ENCODE measurements at places on chromosomes 6 and 20.

- DNase-seq = no peak
Observed at GRCh38 chr20:19456595-19457395, 244.4 kb downstream of the SLC24A3 start.

DNA sequence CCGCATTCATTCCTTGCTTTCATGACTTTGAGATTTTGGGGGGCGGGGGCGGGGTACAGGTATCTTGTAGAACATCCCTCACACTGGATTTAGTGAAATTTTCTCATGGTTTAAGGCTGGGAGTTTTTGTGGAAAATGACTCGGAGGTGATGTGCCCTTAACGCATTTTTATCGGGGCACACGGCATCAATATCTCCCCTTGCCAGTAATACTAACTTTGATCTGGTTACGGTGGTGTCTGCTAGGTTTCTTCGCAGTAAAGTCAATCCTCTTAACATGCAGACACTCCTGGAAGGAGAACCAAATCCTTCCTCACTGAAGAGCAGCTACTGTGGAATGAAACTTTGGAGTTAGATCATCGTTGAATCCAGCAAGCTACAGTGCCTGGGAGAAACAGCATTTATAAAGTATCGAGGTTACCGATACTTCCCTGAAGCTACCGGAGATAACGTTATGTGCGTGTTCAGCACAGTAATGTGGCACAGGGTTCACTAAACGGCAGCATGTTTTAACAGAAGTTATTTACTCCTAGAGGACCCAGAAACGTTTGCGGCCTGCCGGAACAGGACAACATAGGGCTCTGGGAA, 1.2 kb upstream of the DYNLRB1 start:
- DNase-seq = no peak

DNA sequence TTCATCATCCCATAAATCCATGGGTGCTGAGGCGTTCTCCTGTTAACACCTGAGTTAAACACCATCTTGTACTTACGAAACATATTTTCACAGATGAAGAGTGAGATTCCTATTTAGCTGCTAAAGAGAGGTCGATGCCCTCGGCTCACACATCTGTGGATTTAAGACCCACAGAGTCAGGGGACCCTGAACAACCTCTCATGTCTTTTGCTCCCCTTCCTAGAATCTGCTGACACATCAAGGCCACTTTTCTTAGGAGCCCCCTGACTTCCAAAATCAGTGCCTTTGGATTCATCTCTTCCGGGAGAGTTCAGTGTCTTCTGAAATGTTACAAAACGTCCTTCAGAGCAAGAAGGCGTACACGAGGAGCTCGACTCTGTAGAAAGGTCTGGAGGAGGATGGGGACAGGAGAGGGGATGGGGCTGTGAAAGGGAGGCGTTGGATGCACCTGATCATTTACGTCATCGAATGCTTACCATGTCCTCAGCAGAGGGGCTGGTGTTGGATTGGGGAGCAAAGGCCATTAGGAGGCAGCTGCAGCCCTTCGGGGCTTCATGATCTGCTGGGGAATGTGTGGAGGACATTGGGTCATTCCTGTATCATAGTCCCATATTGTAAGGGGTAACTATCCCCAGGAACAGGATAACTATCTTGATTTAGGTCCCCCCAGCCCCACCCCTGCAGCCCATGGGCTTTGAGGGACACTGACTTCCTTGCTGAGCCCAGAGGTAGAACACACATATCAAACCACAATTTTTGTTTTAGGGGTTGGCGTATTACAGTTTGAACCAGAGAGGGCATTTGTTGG, 22.9 kb downstream of the BANF2 start:
- no peak for DNase-seq

DNA sequence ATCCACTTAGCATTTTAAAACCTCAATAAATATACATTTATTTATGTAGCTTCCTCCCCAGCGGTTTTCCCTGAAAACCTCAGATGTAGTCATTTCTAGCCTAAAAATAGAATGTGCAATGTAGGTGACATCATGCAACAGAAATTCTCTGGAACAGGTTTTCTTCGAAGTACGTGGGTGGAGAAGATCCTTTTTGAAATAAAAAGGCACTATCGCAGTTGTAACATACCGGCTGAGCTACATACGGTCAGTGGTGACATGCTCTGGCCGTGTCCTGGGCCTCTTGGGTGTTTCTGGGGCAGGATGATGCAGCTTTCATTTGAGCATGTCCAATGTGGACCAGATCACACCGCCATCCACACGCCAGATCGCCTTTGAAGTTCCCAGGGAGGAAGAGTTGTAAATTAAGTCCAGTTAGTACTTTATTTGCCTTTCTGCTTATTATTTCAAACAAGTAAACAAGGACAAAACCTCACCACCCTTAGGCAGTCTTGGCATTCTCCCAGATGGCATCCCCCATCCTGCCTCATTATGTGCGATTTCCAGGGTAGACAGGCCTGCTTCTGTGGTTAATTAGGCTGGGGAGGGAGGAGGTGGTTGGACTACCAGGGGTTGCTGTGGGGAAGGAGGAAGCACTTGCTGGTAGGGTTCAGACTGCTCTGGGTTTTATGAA, 109.5 kb upstream of the CLDN20 start:
- no peak for DNase-seq

GRCh38 chr6:112214739-112215269, 39.6 kb downstream of the LAMA4 start:
- no peak for DNase-seq

GRCh38 chr20:5170341-5170740, 43.5 kb downstream of the CDS2 start:
- no peak for DNase-seq

DNA sequence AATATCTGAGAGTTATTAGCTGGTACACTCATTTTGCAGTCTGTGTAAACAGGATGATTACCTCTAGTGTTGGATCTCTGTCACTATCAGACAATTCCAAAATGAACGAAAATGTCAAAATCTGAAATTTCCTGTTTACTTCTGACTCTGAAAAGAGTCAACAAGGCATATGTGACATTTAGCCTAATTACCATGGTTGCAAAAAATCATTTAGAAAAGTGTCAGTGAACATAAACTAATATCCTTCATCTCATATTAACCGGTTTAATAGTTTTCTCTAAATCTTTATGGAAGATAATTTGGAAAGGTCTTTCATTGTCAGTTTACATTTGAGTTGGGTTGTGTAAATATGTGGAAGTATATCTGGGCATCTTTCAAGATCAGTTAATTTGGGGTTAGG, 431.8 kb upstream of the HSF2 start:
- no peak for DNase-seq

GRCh38 chr20:41185013-41185757, 47.8 kb downstream of the PLCG1 start:
- peak; percentile 83 for DNase-seq

DNA sequence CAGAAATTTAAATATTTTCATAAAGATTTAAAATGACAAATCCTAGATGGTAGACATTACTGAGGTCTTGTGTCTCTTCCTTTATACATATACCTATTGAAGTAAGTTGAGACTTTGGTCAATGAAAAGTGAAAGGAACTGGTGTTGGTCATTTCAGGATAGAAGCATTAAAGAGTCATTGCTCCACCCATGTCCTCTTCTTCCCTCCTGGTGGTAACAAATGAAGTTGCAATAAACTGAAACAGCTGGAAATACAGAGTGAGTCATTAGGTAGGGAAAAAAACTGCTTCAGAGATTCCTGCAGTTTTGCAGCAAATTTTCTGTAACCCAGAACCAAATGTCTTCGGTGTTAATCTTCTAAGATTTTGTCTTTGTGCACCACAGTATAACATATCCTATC, 448.0 kb downstream of the EYS start:
- no peak for DNase-seq

DNA sequence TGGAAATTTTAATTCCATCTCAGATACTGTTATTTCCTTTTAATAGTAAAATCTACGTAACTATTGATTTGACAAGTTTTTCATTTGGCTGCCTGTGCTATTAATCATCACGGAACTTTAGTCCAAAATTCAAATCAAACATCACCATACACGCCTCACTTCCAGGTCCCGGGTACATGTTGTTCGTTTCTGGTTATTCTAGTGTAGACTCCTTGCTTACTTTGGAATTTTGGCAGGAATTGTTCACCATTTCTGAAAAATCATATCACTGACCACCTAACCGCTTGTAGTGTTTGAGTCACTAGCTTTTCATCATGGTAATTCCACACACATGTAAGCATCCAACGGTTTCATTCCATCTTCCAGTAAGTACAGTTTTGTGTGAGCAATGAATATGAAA, 98.0 kb upstream of the NHSL1 start:
- no peak for DNase-seq

DNA sequence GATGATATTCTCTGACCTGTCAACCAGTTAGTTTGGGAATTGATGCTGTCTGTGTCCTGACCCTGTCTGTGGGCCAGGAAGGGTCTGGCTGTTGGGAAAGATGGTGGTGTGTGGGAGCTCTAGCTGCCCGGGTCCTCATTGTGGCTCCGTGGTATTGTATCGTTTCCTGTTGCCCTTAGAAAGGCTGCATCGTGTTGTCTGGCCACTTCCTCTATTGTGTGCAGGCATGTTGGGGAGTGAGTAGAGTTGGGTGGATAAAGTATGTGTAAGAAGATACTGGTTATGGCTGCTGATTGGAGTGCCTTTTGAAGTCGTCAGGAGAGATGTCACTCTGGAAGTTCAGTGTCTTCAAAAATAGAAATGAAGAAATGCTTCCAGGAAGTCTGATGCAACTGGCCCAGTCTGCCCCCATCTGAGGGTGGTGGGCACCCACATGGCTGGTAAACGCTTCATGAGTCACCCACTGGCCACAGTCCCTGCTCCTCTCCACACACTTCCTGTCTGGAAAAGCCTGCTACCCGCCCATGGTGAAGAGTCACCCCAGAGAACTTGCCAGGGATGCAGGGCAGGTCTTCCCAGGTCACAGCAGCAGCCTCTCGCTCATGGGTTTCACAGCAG, 27.9 kb downstream of the PPARD start:
- no peak for DNase-seq

DNA sequence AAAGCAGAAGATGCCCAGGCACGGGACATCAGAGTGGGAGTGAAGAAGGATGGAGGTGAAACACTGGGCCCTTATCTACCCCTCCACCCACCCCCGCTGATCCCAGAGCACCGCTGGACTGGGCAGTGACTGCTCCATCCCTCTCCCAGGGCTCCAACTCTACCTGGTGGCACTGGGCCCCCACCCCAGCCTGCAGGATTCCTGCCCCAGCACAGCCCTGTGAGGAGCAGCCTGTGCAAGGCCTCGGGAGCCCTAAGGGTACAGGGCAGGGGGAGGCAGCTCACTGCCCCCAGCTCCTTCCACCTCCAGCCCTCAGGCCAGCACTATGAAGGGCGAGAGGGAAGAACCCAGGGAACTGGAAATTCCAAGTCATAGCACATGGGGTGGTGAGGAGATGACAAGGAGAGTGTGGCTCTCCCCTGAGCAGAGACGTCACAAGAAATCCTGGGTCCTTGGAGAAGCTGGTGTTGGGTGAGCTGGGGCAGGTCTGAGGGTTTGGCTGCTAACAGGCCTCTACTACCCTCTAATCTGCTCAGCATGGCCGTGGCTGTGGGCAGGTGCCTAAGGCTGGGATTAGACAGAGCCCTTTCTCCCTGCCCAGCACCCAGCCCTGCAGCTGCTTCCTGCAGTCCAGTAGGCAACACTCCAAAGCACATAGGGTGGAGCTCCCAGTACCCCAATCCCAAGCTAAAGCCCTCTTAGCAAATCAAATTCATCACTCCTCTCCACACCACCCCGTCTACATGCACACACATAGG, 3.5 kb downstream of the CST3 start:
- DNase-seq = no peak

DNA sequence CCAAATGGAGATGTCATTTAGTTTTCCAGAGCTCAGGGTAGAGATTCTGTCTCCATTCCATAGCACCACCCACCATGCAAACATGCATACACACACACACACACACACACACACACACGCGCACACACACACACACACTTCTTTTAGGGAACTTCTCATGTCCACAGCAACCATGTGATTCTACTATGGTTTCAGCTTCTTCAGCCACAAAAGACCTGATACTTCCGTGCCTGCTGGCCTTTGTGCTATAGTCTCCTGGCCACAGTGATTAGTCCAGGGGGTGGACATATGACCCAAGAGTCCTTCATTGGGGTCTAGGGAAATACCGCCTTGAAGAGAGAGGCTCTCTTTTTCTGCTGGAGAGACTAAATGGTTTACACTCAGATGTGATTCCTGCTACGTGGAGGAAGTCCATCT, 53.5 kb downstream of the CARMIL1 start:
- no peak for DNase-seq

DNA sequence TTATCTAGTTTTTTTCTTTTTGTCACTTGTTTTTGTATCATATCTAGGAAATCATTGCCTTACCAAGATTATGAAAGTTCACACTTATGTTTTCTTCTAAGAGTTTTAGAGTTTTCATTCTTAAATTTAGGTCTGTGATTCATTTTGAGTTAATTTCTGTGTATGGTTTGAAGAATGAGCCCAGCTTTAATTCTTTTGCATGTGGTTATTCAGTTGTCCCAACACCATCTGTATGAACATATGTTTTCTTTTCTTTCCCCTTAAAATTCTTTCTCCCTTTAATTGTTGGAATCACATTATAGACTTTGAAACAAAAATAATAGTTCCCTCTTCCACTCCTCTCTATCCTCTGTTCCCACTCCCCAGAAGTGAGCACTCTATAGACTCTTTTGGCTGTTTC, 85.4 kb downstream of the SLX4IP start:
- DNase-seq = no peak

DNA sequence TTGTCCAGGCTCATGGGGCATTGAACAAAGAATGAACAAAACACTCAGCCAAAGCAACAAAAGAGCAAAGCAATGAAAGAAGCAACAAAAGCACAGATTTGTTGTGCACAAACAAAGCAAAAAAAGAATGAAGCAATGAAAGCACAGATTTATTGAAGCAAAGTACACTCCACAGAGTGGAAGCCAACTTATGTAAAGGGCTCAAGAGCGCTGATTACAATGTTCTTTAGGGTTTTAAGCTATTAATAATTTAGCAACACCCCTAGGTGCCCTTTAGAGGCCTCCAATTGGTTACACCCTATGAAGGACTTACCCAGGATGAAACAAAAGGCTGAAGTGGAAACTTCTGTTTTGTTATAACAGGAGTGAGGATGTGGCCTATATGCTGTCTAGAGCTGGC, 179.2 kb upstream of the PROKR2 start:
- no peak for DNase-seq

GRCh38 chr6:127222418-127222817, 44.2 kb upstream of the RNF146 start:
- DNase-seq = no peak

GRCh38 chr20:19875376-19876221, 117.5 kb downstream of the RIN2 start:
- DNase-seq = no peak

DNA sequence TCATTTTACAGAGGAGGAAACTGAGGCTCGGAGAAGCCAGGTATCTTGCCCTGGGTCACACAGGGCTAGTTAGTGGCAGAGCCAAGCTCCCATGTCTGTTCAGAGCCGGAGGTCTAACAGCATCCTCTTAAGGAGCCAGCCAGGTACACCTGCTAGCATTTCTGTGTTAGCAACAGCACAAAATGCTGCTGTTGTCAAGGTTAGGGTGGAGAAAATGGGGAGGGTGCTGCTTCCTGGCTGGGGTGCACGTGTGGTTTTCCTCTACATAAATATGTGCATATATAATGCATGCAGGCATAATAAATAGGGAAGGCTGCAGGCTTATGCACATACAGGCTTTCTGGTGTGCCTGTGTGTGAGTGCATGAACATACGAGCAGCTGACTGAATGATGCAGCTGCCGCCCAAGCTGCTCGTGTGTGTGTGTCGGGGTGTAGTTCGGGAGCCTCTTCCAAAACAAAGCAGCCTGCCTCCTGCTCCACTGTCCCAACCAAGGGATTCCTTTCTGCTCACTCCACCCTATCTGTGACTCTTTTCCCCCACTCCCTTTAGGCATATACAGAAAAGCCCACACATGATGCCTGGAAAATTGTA, 86.6 kb downstream of the CD40 start:
- DNase-seq = no peak

Measured in NCI-H524 treated with DMSO at 0.1 percent for 48 hours (cell line).